Pulmonary artery endothelial cell (primary cell): ENCODE measurements at places on chromosomes 16 and 17.
A peak's percentile ranks its signal among the peaks of the same experiment; 100 is the strongest.

- DNase-seq: no peak
These were observed 225.6 kb downstream of the MAP2K6 start for GRCh38 chr17:69640073-69640472.

GRCh38 chr17:40418428-40418706 lies 671 bp upstream of the TOP2A start:
- DNase-seq: no peak

DNA sequence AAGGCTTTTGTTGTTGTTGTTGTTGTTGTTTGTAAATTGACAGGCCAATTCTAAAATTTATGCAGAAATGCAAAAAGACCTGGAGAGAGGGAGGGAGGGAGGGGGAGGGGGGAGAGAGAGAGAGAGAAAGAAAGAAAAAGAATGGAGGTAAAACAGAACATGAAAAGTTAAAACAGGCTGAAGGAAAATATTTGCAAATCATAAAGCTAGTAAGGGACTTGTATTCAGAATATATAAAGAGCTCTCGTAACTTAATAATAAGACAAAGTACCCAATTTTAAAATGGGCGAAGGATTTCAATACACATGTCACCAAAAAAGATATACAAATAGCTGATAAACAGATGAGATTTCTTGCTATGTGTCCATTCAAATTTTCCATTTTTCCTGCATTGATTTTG lies 15.4 kb downstream of the TNRC6C start:
- no peak for DNase-seq

- DNase-seq: no peak
These were observed 1.3 kb downstream of the ASPSCR1 start for GRCh38 chr17:81978524-81979298.

DNA sequence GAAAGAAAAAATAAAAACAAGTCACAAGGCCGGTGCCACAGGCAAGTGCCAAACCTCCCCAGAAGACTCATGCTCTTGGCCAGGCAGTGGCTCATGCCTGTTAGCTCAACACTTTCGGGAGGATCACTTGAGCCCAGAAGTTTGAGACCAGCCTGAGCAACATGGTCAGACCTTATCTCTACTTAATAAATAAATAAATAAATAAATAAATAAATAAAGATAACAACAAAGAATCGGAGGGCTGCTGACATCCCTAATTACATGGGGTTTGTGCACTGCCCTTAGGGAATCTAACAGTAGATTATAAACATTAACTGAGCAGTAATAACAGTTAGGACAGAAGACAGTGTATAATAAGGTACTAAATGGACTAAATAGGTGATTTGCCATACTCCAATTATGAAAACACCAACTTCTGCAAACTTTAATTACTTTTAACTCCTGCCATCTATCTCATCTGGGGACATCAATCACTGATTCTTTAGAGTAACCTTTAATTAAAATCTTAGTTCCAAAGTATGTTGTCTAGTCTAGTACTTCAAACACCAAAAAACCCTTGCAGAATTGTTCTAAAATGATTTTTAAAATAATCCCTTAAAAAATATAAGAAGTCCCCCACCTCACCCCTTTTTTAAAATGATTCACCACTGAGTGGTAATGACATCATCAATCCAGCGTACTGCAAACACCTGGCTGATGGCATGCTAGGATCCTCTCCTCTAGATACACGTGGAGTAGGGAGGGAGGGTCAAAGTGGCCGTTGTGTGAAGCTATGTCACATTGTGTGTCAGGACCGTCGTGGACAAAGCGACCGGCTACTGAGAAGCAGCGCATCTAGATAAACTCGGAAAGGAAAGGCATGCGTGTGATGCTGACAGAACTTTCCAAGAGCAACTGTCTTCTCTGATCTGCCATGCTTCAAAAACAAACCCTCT lies 28.5 kb downstream of the CYTH1 start:
- no peak for DNase-seq

DNA sequence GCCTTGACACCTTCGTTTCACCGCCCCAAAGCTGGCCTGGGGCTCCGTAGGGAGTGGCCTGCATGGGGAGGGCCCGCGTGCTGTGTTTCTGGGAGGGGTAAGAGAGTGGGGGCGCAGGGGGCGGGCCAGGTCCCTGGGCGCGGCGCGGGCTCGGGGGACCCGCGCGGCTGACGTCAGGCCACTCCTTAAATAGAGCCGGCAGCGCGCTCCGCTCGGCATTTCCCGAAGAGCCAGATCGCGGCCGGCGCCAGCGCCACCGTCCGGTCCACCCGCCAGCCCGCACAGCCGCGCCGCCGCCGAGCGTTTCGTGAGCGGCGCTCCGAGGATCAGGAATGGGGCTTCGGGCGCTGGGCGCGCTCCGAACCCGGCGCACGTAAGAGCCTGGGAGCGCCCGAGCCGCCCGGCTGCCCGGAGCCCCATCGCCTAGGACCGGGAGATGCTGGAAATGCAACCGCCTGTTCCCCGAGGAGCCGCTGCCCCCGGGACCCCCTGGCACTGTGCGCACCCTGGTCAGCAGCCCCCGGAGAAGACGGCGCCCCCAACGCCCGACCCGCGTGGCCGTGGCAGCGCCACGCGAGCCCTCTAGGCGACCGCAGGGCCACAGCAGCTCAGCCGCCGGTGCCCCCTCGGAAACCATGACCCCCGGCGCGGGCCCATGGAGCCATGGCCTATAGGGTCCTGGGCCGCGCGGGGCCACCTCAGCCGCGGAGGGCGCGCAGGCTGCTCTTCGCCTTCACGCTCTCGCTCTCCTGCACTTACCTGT lies at the start of gene HS3ST2:
Gene HS3ST2, plus strand, starts transcription at position 215 of the 763 bp plus-strand sequence. Its CDS starts 449 bp downstream, at position 664.
- no peak for DNase-seq

- DNase-seq: no peak
These were observed 7.1 kb upstream of the TM4SF5 start for GRCh38 chr17:4764595-4764994.

DNA sequence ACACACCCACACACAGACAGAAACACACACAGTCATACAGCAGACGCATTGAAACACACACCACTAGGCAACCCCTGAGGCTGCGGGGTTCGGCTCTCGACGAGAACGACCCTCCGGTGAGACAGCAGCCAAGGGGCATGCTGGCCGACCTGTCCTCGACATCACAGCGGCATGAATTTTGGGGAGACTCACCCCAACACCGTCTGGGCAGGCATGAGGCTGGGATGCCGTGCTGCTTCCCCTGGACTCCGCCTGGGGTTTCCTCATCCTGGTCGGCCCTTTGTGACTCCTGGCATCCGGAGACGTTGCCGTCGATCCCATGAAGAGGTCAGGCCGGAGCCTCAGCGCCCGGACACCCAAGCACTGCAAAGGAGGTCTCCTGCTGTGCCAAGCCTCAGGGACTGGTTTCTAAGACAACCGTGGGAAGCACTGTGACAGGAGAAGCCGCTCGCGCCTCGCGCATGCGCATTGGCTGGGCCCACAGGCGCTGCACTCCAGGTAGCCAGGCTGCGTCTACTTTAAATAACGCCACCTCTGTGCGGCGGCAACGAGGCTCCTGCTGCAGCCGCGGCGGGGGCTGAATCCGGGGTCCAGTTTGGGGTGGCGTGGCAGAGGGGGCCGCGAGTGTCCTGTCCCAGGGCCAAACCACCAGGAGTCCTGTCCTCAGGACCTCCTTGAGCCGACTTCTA lies 13.8 kb upstream of the KCNJ18 start:
- no peak for DNase-seq

- DNase-seq: no peak
These were observed 52.8 kb downstream of the SLFN5 start for GRCh38 chr17:35295686-35296085.

- no peak for DNase-seq
These were observed 10.0 kb upstream of the SECTM1 start for GRCh38 chr17:82343560-82343959.

DNA sequence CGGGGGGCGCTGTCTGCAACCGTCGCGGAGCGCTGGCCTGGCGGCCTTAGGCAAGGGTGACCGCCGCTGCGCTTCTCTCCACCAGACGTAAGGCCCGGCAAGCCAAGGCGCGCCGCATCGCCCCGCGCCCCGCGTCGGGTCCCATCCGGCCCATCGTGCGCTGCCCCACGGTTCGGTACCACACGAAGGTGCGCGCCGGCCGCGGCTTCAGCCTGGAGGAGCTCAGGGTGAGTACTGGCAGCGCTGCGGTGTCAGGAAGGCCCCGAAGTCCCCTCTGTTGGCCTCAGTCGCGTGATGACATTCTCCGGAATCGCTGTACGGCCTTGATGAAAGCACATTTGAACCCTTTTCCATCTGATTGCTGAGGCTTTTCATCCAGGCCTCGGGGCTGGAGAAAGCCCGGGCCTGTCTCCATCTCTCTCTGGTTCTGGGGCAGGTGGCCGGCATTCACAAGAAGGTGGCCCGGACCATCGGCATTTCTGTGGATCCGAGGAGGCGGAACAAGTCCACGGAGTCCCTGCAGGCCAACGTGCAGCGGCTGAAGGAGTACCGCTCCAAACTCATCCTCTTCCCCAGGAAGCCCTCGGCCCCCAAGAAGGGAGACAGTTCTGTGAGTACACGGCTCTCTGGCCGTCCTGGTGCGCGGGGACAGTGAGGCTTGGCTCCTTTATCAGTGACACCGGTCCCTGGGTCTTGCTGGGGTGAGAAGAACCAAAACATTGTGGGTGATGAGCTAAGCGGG lies 831 bp downstream of the RPL13 start:
- DNase-seq: no peak

DNA sequence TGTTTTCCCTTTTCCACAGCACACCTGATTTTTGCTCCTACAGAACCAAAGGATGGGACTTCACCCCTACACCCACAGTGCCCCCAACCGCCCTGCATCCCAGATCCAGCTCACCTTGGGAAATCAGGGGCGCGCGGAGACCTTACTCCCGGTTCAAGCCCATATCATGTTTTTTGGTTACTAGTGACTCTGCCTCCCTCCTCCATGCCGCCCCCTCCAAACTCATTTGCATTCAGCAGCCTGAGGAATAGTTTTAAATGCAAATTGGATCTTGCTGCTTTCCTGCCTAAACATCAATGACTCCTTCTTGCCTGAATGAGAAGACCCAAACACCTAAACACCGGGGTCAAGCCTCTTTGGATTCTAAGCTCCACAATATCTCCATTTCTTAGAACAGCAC lies 331.8 kb downstream of the TMEM114 start:
- no peak for DNase-seq

DNA sequence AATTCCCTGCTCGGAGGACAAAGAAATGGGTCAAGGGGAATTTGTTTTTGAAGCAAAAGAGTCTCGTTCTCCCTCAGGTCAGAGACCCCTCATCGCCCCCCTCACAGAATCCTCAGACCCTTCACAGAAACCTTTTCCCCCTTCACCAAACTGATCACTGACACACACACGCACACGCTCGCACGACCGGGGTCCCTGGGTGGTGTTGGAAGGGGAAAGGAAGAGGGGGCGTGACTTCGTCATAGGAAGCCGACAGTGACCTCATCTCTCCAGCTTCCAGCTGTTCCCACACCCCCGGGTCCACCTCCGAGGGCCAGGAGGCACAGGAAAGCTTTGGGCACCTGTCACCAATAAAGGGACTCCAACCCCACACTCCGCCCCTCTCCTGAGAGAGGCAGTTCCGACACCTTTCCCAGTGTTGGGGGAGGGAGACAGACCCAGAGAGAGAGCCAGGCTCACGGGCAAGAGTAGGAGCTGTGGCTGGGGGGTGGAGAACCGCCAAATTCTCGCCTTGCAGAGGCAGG lies 1.2 kb downstream of the ASGR1 start:
- no peak for DNase-seq

- DNase-seq: no peak
These were observed at the start of gene CENPT for GRCh38 chr16:67847064-67847861. CENPT (minus strand) TSS chr16:67847693; CDS start chr16:67833859, 13,834 bp downstream.

DNA sequence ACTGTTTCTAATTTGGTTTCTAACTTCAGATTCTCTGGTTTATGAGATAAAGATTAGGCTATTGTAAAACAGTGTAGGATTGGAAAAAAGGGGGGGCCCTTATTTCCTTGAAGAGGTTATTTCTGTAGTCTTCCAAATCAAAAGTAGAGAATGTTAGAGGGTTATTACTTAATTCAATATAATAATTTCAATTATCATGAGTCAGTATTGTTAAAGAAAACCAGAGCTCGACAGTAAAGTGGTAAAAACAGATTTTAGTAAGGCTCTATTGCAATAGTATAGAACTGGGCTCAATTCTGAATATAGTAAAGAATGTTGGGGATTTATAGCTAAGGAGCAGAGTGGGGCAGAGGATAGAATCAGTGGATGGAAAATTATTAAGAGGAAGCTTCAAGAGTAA lies 140.0 kb downstream of the TANC2 start:
- DNase-seq: no peak

DNA sequence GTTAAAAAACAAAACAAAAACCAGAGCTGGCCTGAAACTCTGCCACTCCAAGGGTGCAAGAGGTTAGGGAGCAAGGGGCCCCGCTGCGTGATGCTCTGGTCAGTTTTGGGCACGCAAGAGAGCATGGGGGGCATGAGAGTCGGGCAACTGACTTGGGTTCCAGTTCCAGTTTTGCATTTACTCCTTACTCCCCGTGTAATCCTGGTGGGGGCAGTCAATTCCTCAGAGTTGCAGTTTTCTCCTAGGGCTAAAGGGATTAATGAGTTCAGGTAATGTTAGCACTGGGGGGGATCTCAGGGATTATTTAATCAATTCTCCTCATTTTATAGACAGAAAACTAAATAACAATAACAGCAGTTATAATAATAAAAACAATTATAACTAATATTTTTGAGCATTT lies 72.9 kb upstream of the PMFBP1 start:
- DNase-seq: no peak

DNA sequence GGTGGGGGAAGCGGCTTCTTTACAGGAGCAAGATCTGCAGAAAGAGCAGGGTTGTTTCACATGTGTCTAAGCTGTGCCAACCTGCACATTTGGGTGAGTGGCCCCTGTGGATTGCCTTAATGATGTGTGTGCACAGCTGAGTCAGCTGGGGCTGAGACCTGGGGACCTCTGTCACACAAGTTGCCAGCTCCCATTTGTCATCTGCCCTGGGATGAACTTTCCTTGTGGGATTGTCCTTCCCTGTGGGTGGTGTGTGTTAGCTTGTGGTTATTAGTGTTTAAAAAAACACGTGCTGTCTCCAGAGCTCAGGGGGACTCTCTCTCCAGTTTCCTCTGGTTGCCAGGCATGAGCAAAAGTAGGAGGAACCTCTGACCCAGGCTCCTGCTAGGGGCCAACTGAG lies 400.5 kb upstream of the CCL2 start:
- DNase-seq: no peak

GRCh38 chr17:4531988-4532736 lies 23.0 kb downstream of the MYBBP1A start:
- no peak for DNase-seq

- DNase-seq: peak; percentile 39
These were observed 60.6 kb downstream of the SCNN1B start for GRCh38 chr16:23362460-23363317.

- DNase-seq: no peak
These were observed 84.6 kb downstream of the N4BP1 start for GRCh38 chr16:48525201-48526057.

DNA sequence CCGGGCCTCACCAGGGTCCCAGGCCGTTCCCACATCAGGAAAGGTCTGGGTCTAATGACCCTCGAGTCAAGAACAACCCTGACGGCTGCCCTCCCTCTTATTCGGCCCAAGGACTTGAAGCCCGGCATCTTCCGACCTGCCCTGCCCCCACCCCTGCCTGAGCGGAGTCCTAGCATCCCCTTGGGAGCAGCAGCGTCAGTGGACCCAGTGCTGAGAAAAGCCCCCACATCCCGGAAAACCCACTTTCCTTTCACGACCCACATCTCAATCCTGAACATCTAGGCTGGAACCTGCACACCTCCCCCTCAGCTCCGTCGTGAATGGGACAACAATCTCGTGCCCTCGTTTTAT lies 769 bp downstream of the TMEM88 start:
- no peak for DNase-seq
